ENCODE measurements at places on chromosomes 4 and X.

DNA sequence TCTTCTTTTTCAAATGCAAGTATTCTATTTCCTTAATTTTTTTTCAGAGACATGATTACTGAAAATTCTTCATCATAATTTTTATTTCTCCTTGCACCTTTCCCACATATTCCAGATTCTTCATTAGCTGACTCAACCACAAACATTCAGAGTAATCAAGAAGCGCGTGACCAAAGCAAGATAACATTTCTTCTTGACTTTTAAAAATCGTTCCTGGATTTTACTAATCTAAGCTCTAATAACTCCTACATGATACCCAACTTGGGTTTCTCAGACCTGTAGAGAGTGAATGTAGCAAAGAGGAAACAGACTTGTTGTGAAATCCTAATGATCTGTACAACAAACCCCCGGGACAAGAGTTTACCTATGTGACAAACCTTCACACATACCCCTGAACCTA, 615.0 kb downstream of the TMA16 start:
- DNase-seq, result no peak

GRCh38 chr4:36532670-36533379, 251.4 kb downstream of the DTHD1 start:
- DNase-seq, result no peak

DNA sequence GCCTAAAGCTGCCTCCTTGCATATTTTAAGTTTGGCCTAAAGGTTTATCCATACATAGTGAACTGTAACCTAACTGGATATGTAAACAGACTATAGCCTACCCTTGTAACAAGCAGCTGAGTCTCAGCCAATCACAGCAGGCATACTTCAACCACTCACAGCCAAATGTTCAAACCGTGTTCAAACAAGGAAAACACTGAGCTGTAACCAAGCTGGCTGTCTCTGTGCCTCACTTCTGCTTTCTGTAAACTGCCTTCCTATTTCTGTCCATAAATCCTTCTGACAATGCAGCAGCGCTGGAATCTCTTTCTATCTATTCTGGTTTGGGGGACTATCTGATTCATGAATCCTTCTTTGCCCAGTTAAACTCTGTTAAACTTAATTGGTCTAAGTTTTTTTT, 16.4 kb downstream of the DSPP start:
- DNase-seq, result no peak

DNA sequence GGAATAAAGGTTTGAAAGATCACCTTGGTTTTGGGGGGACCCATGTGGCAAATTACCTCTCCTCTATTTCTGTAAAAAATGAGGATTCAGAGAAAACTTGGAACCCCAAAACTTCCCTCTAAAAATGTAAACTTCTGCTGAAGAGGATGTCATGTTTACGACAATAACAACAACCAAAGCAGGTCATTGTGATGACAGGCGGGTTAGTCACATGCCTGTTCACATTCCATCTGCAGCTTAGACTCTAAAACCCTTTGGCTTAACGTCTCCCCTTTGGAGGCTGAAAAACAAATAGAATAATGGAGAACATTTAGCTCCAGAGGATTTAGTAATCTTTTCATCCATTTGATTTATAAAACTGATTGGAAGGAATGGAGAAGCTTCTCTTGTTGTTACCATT, 75.0 kb upstream of the FAM9C start:
- DNase-seq, result no peak

DNA sequence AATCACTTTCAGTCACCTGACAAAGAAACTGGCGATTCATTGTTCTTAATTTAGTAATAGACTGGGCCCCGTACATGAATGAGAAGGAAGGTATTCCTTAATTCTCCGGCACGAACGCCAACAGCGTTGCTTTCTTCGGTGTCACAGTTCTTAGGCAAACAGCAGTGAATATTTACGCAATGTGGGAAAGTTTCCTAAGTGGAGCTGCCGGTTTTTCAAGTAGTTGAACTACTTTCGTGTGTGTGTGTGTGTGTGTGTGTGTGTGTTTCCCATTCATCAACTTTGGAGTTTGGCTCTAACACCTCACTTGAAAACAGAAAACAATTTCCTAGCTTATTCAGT, 651 bp downstream of the NXT2 start:
- peak; percentile 25 for DNase-seq

GRCh38 chrX:10310511-10310910, 153.7 kb downstream of the CLCN4 start:
- DNase-seq, result no peak

- DNase-seq, result no peak
These were observed 19.5 kb downstream of the UTP14A start for GRCh38 chrX:129925305-129926092.

DNA sequence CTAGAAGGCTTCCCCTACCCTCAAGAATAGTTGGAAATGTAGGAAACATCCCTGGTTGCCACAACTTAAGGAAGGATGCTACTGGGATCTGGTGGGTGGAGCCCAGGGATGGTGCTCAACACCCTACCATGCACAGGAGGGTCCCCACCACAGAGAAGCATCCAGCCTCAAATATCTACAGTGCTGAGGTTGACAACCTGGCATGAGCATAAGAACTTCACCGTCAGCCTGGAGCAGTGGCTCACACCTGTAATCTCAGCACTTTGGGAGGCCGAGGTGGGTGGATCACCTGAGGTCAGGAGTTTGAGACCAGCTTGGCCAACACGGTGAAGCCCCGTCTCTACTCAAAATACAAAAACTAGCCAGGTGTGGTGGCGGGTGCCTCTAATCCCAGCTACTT, 24.0 kb upstream of the ASMTL start:
- no peak for DNase-seq

DNA sequence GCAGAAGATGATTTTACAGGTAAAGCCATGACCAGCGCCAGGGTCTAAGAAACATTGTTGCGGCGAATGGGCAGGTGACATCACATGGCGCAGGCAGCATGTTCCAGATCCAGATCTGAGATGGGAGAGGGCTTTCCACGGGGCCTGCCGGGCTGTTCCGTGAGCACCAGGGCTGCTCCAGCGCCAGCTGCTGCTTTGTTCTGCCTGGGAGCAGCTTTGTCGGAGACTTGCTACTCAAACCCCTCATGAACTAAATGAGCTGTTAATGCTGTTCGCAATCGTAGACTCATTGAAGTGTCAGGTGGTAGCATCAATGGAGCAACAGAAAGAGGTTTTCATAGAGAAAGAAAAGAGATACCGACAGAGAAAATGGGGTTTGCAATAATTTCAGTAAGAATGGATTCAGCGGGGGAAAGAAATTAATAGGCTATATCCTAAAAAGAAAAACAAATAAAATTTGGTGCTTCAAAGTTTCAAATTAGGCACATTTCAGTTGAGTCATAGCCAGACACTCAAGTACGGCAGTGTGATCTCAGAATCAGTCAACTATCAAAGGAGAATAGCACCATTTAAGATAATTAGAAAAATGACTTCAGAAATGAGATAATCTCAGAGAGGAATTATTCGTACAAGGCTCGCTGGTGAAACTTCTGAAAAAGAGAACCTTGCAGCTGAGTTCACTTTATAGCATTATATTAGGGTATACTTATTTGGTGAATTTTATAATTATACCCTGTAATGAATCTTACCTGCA, 23.9 kb downstream of the SORBS2 start:
- no peak for DNase-seq

- DNase-seq, result no peak
These were observed 136.1 kb downstream of the MID1IP1 start for GRCh38 chrX:38937400-38937799.

- no peak for DNase-seq
These were observed 4.8 kb downstream of the SH3BP2 start for GRCh38 chr4:2797545-2798305.

- DNase-seq, result no peak
These were observed 5.0 kb downstream of the AWAT2 start for GRCh38 chrX:70044541-70045245.

DNA sequence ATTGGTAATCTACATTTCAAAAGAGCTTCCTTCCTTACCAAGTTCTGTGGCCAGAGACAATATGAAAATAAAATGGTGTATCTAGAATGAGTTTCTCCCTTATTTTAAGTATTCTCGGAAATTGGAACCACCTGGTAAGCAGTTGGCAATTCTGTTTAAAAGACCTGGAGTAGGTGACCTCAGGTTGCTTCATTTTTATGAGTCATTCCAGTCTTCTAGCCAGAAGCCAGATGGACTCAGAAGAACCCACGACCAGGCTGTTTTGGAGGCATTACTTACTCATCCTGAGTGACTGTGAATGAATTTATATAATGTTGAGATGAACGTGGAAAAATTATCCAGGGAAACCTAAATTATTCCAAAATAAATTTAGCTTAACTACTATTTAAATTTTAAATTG, 9.1 kb downstream of the BMPR1B start:
- no peak for DNase-seq

DNA sequence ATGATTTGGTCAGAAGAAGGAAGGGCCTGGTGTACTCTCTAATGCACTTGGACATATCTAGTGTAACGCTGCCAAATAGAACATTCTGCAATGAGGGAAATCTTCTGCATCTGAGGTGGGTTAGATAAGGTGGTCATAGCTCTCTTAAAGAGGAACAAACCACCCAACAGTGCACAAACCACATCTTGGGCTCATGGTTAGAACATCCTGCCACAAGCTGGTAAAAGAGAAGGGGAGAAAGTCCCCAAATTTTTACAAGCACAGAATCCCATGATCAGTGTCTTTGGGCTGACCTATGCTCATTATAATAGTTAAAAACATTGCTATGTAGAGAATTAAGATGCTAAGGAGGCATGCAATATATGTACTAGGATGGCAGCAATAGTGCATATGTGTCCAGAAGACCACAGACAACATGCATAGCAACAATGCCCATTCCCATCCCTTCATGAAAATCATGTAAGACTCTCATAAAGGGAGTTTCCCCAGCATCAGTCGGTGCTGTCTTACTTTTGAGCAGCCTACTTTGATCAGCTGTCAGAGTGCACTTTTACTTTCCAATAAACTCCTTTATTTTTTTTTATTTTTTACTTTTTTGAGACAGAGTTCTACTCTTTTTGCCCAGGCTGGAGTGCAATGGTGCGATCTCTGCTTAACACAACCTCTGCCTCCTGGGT, 99.7 kb upstream of the SLC7A11 start:
- DNase-seq, result no peak

DNA sequence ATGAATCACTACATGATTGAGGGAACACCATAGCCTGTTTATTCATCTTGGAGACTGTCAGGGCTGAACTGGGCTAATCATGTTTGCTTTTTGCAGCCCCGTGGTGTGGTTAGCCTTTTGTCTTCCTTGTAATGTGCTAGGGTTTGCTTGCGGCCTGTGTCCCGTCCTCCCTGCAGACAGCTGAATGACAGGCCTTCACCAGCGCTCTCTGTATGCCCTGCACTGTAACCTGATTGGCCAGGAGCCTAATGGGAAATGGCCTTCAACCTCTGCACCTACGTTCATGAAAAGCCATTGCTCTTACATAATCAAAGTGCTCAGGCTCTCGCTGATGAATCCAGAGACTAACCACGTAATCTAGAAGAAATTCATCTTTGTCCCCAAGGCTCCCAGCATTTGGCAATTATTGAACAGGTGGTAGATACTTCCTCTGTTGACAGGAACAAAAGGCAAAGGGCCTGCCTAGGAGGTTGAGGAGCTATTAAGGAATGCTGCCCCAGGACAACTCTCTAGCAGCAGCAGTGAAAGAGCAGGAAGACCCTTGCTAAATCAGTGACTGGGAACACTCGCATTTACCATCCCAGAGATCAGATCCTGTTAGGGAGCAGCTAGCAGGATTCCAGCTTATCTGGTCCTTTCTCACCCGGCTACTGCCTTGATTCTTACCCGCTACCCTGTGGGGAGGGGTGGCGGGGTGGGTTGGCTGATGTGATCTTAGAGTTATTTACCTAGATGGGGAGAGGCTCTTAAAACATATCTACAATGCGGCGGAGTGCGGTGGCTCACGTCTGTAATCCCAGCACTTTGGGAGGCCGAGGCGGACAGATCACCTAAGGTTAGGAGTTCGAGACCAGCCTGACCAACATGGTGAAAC, 42.3 kb upstream of the FAT1 start:
- no peak for DNase-seq

DNA sequence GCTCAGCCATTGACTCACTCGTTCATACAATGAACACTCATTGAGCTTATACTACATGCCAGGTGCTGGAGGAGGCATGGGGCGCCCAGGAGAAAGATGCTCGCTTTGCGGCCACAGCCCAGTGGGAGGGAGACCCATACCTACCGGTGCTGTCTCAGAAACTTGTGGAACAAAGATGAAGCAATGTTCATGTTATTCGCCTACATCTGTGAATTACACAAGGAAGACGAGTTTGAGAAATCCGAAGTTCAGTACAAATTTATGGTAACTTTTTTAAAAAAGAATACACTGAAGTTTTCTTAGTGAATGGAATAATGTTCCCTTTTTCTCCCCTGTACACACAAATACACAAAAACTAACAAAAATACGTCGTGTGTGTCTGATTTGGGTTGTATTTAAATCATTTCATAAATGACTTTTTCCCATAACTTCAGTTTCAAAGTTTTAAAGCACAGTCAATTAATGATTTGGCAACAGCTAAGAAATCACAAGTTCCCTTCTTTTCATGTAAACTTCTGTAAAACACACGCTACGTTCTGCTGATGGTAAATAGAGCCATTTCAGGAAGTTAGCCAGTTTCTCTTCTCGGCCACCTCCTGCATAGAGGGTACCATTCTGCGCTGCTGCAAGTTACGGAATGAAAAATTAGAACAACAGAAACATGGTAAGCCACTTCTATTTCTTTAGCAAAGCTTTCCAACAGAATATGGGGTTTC, at the start of gene TLR8:
TSS of gene TLR8 (plus strand) at position 575 of the 716 bp plus-strand sequence. CDS start at position 662, 87 bp downstream.
- DNase-seq, result no peak

- no peak for DNase-seq
These were observed 691.5 kb upstream of the POU3F4 start for GRCh38 chrX:82816562-82816961.

DNA sequence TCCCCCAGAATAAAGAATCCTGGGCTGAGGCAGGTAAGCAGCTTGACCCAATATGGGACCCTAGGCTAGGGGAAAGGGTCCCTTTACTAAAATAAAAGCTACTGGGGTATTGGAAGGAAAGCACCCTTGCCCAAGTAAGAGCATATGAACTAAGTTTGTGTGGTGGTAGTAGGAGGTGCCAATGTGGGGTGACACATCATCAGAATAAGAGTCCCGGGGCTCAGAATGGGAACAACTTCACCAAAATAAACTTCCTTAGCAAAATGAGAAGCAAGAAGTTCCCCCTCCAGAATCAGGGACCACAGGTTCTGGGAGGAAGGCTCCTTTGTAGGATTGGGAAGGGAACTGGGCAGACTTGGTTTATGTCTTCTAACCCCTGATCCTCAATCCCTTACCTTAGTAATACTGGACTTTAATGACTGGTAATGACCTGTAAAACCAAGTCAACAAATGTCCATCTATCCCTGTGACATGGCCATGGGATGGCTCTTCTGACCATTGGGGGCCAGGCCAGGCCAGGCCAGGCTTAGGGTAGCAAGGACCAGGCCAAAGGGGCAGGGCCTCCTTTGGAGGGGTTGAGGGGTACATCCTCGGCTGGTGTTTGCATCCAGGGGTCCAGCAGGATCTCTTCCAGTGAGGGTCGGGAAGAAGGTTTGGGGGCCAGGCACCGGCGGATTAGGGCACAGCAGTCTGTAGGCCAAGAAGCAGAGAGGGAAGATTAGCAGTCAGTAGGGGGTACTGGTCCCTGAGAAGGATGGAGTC, 2.3 kb upstream of the SLC35A2 start:
- DNase-seq, result no peak

GRCh38 chr4:24988776-24989175, 42.0 kb downstream of the LGI2 start:
- DNase-seq, result peak; percentile 58

GRCh38 chrX:18931972-18932371, 51.9 kb downstream of the PHKA2 start:
- no peak for DNase-seq
